ENCODE measurements at places on chromosomes 6 and 20.

DNA sequence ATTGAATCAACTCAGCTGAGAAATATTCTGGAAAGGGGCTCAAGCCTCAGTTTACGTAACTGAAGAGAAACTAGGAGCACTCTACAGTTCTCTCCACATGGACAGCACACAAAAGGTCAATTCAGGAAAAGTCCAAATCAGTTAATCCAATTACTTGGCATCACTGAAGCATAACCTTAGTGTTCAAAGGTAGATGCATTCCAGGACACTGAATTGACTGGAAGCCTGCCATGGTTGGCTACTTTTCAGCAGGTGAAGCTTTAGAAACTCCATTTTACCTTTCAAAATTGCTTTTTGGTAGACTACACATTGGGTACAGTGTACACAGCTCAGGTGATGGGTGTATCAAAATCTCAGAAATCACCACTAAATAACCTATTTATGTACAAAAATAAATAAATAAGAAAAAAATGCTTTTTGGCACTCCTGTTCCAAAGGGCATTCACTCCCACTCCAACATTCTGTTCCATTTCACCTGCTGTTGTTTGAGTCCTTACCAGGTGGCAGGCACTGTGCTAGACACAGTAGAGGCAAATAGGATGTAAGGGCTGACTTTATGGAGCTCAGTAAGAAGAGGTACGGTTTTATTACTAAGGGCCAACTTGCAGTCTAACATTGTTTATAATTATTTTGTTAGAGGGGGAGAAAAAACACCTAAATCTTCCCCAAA is 153.4 kb downstream of the FAXC start:
- DNase-seq = no peak

- DNase-seq = no peak
These were observed 102.7 kb upstream of the ID4 start for GRCh38 chr6:19734519-19734918.

GRCh38 chr20:38066969-38067716 is 33.6 kb downstream of the RPRD1B start:
- DNase-seq = no peak

DNA sequence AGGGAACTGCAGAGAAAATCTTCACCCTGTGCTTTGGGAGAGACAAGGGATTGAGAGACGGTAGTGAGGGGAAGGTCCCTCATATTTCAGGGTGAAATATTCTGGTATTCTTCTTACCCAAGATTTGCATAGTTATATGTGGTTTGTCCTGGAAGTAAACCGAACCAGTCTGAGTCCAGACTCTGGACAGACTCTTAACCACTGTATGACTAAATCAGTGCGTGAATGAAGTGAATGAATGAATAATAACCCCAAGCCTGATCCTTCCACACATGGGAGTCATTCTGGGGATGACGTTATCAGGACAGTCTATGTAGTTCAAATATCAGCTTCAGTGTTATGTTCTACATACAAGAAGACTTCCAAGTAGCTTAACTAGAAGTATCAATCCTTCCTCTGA is 690.7 kb downstream of the KIF16B start:
- DNase-seq = no peak

GRCh38 chr20:44186674-44187053 is 324 bp downstream of the JPH2 start:
- no peak for DNase-seq

GRCh38 chr6:66149132-66149531 is 442.1 kb upstream of the EYS start:
- no peak for DNase-seq

DNA sequence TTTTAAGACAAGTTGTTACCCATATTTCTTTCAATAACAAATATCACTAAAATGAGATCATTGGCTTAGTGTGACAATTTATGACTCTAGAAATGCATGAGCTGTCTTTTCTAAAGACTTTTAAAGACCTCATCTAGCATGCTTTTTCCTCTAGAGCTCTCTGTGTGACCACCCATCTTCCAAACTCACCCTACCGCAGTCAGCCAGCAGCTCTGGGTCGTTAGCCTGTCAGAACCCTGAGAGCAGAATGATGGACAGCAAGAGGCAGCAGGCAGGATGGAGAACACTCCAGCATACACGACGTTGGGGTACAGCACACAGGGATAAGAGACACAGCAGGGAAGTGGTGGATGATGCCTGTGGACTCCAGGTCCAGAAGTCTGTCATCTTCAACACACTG is 45.1 kb upstream of the TBX18 start:
- DNase-seq = no peak

DNA sequence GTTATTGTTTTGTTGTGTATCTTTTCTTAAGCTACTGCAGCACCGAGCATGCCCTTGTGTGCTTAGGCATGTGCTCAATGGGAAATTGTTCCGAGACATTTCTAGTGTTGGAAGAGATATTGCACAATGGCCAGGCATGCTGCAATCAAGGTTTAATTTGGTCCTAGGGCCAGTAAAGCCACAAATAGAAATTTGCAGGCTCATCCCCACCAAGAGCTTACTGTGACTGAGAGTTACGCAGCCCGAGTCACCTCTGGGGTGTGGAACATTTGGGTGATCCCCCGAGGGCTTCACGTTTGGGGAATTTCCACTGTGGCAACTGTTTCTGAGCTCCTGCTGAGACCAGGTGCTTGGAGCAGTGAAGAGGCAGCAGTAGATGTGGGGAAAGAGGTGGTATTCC is 65.8 kb downstream of the ADTRP start:
- peak; percentile 19 for DNase-seq

DNA sequence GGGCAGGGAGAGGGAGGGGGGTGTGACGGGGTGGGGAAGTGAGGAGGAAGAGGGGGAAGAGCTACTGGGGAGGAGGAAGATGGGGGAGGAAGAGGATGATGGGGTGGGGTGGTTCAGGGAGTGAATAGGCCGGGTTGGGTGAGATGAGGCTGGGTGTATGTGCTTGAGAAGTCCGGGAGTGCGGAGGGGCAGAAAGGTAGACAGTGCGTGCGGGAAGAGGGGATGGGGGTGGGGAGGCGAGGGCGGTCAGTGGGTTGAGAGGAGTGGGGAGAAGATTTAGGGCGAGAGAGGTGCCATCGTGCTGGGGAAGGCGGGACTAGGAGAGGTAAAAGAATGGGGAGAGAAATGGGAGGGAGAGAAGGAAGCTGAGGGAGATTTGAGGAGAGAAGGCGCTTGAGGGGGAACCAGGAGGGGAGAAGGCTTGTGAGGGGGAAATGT is 30.9 kb upstream of the NOTCH4 start:
- DNase-seq = no peak

- no peak for DNase-seq
These were observed 115.7 kb downstream of the OGFRL1 start for GRCh38 chr6:71404145-71404966.

- no peak for DNase-seq
These were observed 49.2 kb upstream of the BLCAP start for GRCh38 chr20:37576911-37577310.

DNA sequence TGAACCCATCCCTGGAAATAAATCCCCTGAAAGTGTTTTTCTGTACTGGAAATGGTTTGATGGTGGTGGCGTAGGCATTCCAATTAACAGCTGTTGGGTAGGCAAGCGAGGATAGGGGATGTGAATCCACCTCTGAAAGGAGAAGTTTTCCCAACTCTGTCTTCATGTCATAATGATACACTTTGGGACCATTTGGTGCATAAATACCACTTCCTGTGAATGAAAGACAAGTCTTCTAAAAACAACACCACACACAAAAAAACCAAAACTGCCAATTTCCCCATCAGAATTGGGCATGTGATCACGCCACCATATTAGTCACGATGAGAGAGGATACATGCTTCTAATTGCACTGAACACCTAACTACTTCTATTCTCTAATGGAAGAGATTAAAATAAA is 6.4 kb downstream of the VNN2 start:
- DNase-seq = no peak

GRCh38 chr6:105593805-105594671 is 191.2 kb upstream of the PREP start:
- no peak for DNase-seq

DNA sequence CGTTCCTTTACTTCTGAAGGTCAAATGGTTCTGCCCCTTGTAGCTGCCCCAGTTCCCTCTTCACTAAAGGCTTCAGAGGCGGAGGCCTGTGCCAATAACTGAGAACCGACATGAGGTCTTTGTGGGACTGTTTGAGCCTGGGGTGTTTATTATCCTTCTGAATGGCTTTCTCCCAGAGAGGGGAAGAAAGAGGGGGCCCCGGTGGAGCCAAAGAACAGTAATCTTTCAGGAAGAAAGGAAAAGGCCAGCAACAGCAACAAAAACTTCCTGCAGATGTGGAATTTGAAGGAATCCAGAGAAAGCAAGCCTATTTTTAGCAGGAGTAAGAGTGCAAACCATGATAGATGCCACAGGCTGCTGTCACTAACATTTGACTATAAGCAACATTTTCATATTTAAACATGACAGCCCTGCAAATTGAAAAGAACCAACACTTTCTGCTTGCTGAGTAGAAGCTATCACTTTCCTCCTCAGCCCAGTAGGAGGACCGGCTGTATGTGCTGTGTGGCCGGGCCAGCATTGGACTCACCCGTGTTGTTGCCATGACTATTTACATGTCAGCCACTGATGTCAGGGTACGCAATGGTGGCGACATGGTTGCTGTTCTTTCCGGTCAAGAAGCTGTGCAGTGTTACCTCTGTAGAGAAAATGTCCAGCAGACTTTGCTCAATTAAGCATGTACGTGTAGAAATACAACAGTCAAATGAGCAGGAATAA is 121.3 kb downstream of the SOBP start:
- DNase-seq = no peak

GRCh38 chr20:5279661-5280060 is 37.1 kb downstream of the PROKR2 start:
- DNase-seq = no peak

DNA sequence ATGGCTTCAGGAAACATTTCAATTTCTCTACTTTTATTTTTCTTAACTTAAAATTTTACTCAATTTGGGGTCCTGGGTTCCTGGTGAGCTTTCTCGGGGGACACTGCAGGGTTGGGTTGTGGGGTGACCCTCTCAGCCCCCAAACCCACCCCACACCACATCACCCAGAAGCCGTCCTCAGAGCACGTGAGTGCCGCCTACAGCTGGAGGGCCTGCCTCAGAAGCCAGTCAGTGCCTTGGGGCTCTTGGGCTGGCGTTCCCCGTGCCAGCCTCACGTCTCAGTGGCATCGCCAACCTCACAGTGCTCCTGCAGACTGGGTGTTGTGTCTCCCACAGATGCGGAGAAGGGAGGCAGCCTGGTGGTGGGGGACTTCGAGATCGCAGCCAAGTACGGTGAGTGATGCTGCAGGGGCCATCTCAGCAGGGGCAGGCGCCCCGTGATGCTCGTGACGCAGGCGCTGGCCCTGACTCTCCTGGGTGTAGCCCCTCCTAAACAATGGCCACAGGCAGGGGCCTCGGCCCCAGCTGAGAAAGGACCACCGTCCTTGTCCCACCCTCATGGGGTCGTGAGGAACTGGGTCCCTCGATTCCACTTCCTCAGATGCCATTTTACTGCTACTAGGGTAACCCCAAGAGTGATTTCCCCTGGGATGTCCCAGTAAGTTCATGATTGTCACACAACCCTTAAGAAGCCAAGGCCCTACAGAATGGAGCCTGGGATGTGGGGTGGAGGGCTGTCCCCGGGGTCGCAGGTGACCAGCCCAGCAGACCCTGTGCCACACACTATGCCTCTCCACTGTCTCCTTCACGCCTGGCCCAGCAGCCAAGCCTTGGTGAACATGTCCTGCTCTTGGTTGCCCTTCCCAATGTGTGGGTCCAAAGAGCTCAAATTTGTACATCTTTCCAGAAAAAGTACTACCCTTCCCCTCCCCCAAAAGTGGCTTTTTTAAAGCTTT is 23.8 kb upstream of the PYGB start:
- DNase-seq = no peak

GRCh38 chr6:28588666-28589065 is 63.0 kb downstream of the GPX5 start:
- DNase-seq = no peak

GRCh38 chr20:37789408-37789807 is 95.6 kb downstream of the CTNNBL1 start:
- no peak for DNase-seq

- no peak for DNase-seq
These were observed 11.3 kb downstream of the NPEPL1 start for GRCh38 chr20:58703765-58704371.

GRCh38 chr20:49858076-49858585 is 45.5 kb downstream of the SLC9A8 start:
- DNase-seq = no peak

GRCh38 chr6:81105998-81106397 is 646.5 kb downstream of the TENT5A start:
- no peak for DNase-seq

GRCh38 chr6:166591961-166592520 is 5.6 kb upstream of the RAMACL start:
- no peak for DNase-seq

GRCh38 chr6:79416931-79417330 is 120.3 kb downstream of the LCA5 start:
- no peak for DNase-seq

GRCh38 chr6:43181942-43182860 is at the start of gene CUL9:
CUL9 (plus strand) TSS chr6:43182196; CDS start chr6:43184311, 2,115 bp downstream.
- peak; percentile 77 for DNase-seq

- no peak for DNase-seq
These were observed 746 bp downstream of the BACH2 start for GRCh38 chr6:90295854-90296340.
